NCI-H2107 (cell line): ENCODE measurements at places on chromosomes 13 and 19.

DNA sequence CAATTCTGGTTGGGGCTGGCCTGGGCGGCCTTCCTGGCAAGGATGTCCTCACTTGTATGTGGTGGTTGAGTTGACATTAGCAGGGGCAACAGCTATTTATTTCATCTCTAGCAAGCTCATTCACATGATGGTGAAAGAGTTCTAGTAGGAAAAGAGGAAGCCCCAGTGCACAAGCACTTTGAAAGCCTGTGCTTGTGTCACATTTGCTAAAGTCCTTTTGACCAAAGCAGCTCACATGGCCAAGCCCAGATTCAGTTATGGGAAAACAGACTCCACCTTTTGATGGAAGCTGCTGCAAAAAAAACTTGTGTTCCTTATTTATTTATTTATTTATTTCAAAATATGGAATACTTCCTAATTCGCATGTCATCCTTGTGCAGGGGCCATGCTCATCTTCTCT lies 17.2 kb downstream of the GTF2F2 start:
- DNase-seq, result no peak

DNA sequence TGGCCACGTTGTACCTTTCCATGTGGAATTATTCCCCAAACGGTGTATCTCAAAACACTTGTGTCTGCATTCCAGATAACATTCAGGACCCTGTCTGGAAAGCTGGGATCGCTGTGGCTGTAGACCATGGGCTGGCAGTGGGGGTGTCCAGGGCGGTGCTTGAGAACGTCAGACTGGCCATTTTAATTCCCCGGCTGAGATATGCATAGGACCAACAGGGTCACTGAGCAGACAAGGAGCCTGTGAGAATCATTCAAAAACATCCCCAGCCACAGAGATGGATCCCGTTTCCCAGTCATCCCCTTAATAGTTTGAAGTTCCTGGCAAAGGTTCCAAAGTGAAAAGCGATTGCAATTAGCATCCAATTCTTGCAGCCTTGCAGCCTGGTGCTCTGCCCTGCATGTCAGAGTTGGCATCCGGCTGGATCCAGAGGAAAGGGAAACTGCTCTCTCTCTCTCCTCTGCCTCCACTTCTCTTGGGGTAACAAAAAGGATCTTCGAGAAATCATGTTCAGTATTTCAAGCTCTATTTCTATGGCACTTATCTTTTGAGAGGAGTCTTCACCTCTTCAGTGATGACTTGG lies 41.6 kb downstream of the IFT88 start:
- DNase-seq, result no peak

DNA sequence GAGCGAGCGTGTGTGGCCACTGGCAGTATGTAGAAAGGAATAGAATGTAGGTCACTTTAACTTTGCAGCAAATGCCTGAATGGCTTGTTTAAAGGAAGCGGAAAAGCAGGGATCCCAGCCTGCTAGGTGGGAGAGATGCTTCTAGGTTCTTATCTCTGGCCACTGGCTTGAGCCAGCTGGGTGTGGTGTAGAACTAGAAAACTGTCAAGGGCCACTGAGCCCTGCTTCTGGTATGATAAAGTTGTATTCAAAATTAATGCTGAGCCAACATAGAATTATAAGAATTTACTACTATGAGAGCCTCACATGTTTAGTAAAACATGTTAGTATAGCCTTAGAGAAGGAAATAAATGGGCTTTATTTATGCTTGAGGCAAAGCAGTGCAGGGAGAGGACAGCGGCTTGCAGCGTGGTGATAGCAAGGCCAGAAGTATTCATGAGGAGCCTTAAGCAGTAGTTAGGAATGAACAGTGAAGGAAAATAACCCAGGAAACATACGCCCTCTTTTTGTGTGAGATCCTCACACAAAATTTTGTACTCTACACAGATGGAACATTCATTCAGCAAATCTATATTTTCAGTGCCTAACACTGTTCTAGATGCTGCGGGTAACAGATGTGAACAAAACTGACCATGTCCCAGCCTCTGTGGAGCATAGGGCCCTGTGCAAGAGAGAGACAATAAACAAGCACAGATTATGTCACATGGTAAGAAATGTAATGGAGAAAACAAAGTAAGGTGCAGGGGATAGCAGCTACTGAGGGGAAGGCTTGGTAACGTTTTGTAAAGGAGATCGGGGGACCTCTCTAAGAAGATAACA lies 863.2 kb downstream of the DIAPH3 start:
- DNase-seq, result no peak

GRCh38 chr19:16532440-16533234 lies 9.6 kb downstream of the CHERP start:
- DNase-seq, result no peak
